ENCODE measurements at places on chromosomes 7 and 10.

DNA sequence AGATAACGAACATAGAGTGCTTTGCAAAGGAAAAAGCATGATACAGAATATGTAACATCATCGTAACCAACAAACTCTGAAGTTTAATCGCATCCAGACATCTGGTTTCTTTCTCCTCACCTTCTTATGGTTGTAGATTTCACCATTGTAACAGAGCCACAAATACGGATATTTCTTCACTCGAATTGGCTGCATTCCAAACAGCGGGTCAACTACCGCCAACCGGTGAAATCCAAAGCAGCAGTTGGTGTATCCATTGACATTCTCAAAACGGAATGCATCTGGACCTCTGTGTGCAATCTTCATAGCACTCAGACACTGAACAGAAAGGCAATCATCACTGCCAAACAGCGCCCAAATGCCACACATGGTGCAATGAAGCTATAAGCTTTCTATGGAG, 3.4 kb downstream of the ASNS start:
- no peak for DNase-seq

GRCh38 chr7:32045228-32045627, 25.0 kb downstream of the PDE1C start:
- DNase-seq = no peak

DNA sequence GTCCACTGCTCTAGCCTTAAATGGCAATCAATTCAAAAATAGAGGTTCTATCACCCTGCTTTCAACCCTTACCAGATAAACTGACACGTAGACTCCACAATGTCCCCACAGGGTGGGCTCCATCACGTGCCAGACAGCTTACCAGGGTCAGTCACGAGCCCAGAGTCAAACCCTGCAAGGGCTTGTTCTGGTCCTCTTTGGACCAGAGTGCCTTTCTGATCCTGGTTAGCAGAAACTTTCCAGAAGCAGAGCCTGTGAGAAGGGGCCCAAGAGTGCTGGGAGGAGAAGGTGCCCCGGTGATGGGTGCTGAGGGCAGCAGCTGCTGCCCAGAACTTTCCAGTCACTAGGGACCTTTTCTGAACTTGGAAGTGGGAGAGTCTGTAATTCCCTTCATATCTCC, 354 bp upstream of the GIMAP5 start:
- no peak for DNase-seq

DNA sequence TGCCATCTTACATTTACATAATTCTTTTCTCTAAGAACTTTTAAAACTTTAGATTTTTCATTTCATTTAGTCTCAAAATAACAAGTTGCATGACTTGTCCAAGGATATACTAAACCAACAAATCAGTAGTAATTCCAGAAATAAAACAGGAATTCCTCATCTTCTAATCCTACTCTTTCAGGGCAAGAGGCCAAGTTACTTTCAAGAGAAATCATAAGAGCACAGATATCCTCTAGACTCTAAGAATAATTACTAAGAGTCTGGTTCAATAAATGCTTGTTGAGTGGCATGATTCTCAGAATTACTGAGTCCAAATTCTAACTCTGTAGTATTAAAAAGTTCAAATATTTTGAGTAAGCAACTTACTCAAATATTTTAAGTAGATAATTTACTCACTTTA, 12.9 kb downstream of the PDZD8 start:
- no peak for DNase-seq

- DNase-seq = peak; percentile 20
Observed at GRCh38 chr7:76358011-76358480, 745 bp downstream of the YWHAG start.

DNA sequence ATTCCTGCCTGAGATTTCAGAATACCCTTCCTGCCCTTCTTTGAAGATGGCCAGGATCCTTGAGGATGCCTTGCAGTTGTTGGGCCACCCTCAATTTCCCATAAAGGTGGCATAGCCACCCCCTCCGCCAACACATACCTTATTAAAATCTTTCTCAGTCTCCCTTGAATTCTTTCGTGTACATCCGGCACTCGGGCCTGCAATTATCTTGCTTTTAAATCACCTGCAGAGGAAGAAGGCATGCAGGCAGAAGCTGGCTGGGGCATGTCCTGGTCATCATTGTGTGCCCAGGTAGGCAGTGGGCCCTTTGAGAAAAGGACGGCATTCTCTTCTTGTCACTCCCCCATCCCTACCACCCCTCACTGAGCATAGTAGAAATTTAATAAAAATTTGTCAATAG, 189.5 kb upstream of the LYZL1 start:
- no peak for DNase-seq

GRCh38 chr10:73905256-73906020, 5.5 kb upstream of the PLAU start:
- DNase-seq = no peak

- DNase-seq = no peak
Observed at GRCh38 chr7:133070562-133070961, 11.3 kb downstream of the CHCHD3 start.

GRCh38 chr10:100759331-100759730, 13.9 kb downstream of the PAX2 start:
- DNase-seq = no peak

GRCh38 chr10:114932945-114933344, 5.0 kb upstream of the TRUB1 start:
- DNase-seq = no peak

DNA sequence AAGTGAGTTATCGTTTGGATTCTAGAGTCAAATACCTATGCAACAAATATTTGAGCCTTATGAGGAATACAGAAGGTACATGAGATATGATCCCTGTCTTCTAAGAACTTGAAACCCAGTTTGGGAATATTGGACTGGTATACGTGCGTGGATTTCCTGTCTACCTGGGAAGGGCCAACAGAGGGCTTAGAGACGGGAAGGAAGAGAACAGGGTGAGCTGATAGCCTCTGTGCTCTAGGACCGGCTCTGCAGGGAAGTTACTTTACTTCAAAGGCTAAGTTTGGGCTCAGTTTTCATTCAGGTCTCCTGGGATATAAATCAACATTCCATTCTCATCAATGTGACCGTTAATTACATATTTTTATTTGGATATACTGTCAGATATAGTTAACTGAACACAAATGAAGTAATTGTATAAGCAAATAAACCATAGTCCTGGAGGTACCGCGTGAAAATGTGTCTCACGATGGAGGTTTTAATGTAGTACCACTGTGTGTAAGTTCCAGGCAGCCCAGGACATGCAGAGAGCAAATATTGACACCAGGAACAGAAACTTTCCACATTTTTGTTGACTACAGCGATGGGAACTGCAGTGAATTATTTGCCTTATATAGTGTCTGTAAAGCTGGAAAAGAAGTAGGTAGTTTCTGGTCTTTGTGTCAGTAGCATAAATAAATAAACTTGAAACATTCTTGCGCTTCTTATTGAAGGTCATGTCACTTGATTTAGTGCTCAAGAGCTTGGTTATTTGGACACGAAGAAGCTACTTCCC, 8.6 kb downstream of the CHST12 start:
- DNase-seq = no peak

DNA sequence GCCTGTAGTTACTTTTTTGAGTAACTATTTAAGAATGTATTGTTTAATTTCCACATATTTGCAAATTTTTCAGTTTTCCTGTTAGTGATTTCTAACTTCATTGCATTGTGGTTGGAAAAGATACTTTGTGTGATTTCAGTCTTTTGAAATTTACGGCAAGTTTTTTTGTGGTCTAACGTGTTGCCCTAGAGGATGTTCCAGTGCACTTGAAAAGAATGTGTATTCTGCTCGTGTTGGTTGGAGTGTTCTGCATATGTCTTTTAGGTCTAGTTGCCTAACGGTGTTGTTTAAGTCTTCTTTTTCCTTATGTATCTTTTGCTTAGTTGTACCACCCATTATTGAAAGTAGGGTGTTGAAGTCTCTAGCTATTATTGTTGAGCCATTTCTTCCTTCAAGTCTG, 59.7 kb downstream of the LCOR start:
- no peak for DNase-seq

DNA sequence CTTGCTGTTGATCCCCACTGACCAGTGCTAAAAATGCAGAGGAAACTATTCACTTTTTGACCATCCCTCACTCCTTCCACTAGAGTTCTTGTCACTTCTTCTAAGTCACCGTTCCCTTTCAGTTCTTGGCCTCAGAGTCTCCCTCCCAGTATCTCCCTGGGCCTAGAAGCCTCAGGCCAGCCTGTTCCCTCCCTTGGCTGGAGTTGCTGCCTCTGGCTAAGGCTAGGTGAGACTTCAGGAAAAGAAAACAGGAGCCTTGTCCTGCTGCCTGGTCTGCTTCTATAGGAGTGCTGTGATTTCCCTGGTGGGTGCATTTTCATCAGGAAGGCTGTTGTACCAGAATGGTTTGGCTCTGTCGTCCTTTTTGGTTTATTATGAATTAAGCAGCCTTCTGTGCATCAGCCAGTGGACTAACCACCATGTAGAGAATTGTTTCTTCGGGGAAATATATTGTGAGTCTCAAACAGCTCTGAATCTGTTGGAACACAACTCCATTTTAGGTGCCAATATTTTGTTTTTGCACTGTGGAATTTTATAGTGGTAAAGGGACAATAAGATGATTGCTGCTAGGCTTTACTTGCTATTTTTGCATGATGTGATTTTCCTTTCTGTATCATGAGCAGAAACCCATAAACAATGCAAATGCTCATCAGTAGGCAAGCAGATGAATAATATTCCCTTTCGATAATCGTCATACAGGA, 233.4 kb upstream of the FZD1 start:
- no peak for DNase-seq

GRCh38 chr7:143347950-143348349, 14.6 kb downstream of the FAM131B start:
- no peak for DNase-seq

DNA sequence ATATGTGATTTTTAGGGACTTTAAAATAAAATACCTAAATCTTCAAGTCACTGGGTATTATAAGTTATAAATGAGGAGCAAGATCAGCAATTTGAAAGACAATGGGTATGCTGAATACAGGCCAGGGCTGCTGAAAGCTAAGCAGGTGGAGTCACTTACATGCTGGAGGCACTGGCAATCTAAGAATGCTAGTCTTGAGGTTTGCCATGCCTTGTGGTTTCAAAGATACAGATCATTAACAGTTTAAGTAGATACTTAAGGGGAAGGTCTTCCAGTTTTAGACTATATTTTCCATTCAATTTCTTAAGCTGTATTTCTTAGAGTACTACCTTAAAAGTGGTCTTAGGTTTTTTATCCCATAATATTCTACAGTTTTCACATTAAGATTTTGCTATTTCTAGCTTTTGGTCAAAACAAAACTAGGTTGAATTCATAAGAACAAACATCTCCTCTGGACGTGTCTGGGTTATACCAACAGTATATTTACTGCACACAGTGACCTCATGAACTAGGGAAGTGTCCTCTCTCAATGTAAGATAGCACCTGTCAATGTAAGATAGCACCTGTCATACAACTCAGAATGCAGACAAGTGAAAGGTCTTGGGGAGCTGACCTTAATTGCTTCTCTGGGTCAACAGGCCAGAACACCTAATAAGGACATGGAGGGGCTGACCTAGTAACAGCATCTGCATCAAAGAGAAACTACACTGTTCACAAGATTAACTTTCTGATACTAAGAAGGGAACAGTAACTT, 2.0 kb downstream of the SRI start:
- DNase-seq = no peak

GRCh38 chr7:80937336-80937735, 18.5 kb upstream of the SEMA3C start:
- DNase-seq = no peak

DNA sequence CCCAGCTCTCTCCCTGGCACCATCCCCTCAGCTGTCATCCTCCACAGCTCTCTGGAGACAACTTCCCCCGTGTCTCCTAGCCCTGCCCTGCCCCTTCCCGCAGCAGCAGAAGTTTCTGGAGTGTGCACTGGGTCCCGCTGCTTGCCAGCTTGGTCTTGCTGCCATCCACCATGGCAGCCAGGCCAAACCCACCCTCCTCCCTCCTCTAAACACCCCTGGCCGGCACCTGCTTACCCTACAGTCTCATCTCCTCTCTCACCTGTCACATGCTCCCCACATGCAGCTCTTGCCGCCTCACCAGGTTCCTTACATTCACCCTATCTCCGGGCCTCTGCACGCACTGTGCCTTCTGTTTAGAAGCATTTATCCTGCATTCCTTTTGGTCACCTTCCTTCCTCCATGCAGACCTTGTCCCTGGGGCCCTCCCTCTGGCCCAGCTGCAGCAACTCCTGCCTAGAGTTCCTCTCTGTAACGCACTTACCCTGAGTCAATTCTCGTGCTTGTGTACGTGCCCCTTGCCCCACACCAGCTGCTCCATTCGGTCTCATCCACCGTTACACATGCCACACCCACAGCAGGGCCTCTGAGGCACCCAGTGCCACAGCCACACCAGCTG, 93.9 kb upstream of the RET start:
- DNase-seq = no peak

DNA sequence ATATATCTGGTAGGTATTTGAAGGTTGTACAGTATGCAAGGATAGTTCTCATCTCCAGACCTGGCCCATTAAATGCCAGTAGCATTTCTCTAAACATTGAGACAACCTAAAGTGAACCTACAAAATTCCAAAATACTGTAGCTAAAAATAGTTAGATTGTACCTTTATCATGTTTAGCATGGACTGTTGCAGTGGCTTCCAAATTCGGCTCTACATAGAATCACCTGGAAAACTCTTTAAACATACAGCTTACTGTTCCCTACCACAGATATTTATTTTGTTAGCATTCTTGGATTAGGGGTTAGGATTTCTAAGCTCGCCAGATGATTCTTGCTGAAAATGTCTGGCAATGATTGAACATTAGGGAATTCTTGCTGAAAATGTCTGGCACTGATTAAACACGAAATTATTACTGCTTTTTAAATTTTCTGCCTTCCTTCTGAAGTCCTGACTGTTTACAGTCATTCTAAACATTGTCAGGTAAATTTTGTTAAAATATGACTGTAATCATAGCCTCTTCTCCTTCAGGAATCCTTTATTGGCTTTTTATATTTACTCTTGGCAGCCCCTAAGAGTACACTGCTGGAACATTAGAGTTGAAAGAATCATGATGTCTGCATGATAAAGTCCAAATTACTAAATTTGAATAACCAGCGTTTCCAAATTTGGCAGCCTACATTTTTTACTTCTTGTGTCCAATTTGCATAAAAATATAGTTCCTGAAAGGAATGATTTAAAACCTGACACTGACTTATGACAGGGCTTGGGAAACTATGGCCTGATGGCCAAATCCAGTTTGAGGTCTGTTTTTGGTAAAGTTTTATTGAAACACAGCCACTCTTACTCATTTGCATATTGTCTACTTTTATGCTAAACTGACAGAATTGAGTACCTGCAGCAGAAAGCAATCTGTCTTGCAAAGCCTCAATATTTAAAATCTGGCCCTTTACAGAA, 40.3 kb downstream of the SHOC2 start:
- DNase-seq = no peak
